ENCODE measurements at places on chromosomes 7 and 10.

DNA sequence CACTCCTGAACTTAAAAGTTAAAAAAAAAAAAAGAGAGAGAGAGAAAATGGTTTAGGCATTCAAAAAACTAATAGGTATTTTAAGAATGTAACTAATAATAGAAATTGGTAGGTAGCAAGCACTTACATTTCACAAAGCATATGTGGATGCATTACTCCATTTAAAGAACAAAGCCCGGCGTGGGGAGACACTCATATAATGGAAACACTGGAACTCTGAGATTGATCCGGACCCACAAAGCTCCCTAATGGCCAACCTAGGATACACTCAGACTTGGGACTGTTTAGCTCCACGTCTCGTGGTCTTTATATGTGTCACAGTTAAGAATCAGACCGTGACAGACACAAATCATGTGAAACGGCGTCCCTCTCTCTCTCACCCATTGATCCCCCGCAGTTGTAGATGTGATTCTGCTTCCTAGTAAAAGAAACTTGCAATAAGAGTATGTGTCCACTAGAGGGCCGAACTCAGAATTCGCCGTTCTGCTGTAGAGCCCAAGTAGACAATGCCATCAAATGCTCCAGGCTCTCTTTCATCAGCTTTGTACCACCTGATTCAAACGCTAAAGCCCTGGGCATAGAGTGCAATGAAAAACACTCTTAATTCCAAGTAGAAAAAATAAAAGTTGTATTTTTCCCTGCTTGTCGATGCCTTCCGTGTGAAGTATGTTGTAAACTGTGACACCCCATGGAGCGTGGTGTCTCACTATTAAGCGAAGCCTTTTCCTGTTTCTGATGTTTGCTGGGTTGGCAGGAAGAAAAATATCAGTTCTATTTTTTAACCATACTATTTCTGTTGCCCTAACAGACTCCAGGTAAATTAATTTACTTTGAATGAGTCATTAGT, 429.0 kb upstream of the MTPN start:
- peak; percentile 56 for DNase-seq

GRCh38 chr7:38453168-38453567, 178.0 kb downstream of the AMPH start:
- no peak for DNase-seq

DNA sequence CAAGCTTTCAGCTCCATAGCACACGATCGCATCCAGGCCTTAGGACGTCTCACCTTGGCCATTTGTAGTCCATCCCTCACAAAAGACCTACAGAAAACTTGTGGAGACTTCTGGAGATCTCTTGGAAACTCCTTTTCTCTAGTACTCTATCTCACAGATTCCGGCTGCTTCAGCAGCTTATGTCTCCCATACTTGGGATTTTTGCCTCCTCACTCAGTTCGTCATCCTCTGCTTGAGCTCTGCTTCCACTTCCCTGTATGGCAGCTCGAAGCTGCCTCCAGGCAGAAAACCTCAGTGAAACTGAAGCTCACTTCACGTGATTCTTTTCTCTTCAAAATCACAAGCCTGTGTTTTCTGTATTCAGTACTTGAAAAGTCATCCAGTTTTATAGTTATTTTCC, 178.7 kb upstream of the GDF10 start:
- DNase-seq: no peak

GRCh38 chr10:30977385-30977784, 54.3 kb downstream of the ZNF438 start:
- DNase-seq: no peak

- no peak for DNase-seq
These were observed 17.7 kb downstream of the IL15RA start for GRCh38 chr10:5959581-5960069.

- no peak for DNase-seq
These were observed 279.7 kb downstream of the ARHGAP12 start for GRCh38 chr10:31648966-31649365.

GRCh38 chr7:82050792-82051191, 280.9 kb upstream of the HGF start:
- no peak for DNase-seq

GRCh38 chr10:70563230-70563629, 39.3 kb downstream of the PRF1 start:
- no peak for DNase-seq

DNA sequence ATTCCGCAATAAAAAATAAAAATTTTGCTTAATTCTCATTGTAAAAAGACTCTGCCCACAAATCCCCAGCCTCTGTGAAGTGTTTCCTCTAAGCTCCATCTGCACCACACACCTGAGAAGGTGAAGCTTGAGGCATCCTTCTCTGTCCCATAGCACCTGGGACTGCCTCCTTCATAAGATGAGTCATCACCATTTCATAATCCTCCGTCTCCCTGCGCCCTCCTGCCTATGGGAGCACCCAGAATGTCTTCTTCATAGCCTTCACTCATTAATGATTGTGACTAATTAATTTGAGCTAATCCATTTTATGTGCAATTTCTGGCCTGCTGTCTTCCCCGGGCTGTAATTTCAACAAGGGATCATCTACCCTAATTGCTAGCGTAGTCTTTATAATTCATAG, 90.3 kb downstream of the WDR11 start:
- no peak for DNase-seq

DNA sequence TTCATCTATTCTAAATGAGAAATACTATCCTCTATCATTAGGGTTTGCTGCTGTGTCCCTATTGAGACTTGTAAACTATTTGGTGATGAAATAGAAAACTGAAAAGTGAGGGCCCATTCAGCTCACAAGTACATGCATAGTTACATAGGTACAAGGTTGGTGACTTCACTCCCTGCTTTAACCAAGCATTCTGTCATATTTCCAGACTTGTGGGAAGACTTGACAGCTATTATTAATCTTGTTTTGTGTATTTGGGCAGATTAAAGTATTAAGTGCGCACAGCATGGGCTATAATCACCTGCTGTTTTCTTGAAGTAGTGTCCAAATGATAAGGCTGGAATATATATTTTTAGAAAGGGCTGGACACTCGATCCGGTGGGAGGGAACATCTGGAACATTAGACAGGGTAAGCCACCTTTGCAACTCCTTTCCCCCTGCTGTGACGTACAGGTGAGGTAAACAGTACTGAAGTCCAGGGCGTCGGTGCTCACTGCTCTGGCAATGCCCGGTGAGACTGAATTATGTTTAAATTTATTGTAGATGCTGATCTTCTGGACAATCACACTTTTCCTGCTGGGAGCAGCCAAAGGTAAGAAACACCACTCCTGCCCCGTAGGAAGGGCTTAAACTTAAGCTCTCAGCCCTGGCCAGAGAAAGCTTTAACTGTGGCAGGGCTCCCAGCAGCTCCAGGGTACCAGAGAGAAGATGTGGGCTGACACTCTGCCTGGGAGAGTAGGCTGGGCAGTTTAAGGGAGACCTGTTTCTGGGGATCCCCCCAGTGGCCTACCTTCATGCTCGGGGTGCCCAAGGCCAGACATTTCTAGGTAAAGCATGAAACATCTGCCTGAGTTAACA, at the start of gene PNLIPRP1:
Gene PNLIPRP1 (plus strand): TSS at position 370 of the 855 bp plus-strand sequence. CDS start 171 bp downstream, at position 541.
- no peak for DNase-seq

GRCh38 chr7:767941-768731, 41.1 kb upstream of the PRKAR1B start:
- peak; percentile 91 for DNase-seq

DNA sequence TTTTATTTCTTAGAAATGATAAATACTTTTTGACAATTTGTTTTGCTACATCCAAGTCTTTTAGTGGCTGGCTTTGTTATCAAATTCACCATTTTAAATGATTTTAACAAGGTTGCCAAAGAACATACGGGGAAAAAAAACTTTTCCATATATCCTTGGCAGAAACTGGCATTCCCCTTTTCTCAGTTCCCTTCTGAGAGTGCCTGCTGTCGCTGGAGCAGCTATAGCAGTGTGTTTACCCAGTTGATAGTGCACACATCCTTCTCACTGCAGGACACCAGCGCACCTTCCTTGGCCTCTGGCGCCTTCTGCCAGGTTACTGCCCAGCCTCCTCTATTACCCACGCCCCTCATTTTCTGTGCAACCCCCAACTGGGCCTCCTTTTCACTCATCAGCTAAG, 94.1 kb downstream of the ALOX5 start:
- DNase-seq: no peak

GRCh38 chr10:104080762-104081161, 4.9 kb downstream of the COL17A1 start:
- peak; percentile 8 for DNase-seq

DNA sequence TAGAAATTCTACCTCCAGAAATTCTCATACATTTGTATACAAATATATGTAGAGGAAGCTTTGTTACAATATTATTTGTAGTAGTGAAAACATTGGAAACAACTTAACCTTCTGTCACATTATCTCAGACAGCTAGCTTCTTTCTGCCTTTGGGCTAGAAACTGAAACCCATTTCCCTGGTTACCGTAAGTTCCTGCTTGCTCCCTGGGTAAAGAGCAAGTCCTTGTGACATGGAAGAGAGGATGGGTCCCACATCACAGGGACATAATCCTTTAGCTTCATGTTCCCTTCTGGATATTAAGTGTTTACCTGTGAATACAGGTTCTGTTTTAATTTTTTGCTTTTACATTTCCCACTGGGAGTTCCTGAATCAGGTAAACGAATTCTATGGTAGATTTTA, 41.8 kb downstream of the KLHDC10 start:
- no peak for DNase-seq

- no peak for DNase-seq
These were observed 121.9 kb downstream of the SMURF1 start for GRCh38 chr7:99021941-99022560.
